CD4-positive, alpha-beta T cell (primary cell): ENCODE measurements at places on chromosomes 11 and 22. TPM values are rescaled to one million over a fixed set of nuclear protein-coding genes. Genes with fewer than 3 reads are reported as not detected.

GRCh38 chr11:25449091-25449490 is 882.8 kb upstream of the ANO3 start:
- DNase-seq: no peak

DNA sequence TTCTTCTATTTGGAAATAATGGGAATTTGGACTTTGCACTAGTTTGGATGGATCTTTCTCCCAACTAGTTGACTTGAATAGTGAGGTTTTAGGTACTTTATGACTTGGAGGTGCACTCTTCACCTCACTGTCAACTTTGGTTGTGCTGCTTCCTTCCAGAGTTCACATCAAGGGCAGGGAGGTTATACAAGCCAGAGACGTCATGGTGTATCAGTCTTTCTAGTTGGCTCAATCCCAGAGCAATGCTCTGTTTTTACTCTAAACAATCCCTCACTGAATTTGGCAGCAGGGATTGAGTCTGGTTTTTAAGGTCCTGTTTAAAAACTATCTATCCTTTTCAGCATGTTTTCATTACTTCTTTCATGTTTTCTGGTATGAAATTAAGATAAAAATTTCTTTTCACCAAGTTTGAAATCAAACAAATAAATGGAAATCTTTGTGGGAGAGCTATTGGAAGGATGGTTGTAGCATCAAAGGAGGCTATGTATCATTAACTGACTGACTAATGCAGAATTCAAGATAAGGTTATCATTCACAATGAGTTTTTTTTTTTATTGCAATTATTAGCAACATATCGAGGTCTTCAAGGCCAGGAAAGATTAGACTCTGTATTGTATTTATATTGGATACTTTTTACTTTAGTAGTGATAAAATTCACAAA is 28.0 kb upstream of the ZBED5 start:
- no peak for DNase-seq

- DNase-seq: no peak
These were observed 23.7 kb downstream of the HTR3B start for GRCh38 chr11:113928311-113928710.

DNA sequence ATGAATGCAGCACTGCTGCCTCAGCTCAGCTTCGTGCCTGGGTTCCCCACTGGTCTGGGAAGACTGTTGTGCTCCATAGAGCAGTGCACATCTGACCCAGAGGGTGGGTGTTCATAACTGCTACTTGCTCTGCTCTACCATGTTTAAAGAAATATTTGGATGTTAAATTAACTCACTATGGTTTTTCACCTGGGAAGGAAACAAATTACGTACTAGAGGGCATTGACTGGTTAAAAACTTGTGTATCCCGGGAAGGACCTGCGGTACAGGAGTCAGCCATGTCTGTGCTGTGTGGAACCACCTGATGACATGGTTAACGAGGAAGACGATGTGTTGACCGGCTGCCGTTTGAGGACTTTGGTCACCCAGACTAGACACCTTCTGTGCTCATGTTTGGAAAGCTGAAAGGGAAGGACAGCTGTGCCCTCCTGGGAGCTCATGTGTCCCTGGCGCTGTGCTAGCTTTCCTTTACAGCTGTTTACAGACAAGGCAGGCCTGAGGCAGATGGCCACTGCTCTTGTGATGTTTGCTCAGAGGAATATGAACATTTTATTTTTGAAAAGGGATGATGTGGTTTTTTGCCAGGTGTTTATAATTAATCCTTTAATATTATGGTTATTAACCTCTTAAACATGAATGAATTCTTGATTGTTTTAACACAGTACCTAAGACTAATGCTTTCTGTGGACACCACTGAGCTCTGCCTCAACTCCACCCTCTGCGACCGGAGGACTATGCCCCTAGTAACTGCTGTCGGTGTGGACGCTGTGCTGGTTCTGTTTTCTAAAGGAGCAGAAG is 14.3 kb upstream of the AIFM3 start:
- DNase-seq: no peak

DNA sequence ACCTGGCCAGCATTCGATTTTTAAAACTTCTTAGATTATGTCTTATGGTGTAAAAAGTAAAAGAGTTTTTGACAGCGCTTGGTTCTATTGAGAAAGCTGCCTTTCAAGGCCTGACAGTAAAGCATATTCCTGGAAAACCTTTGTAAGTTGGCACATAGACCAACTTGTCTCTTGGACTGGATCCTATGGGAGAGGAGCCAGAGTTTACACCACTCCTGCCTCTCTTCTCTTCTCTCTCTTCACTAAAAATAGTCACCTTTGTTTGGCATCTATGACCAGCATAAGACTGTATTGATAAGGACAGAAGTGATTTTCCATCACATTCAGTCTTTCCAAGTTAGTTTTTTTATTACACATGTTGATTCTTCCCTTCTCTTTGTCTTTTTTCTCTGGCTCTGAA is 33.7 kb downstream of the CSRP3 start:
- DNase-seq: no peak

GRCh38 chr11:57335343-57336110 is at the start of gene SSRP1:
Gene SSRP1 (minus strand): TSS chr11:57335892. CDS start chr11:57335121, 771 bp downstream.
- peak; percentile 87 for DNase-seq

GRCh38 chr11:114883472-114883871 is 205.1 kb downstream of the NXPE2 start:
- DNase-seq: no peak

DNA sequence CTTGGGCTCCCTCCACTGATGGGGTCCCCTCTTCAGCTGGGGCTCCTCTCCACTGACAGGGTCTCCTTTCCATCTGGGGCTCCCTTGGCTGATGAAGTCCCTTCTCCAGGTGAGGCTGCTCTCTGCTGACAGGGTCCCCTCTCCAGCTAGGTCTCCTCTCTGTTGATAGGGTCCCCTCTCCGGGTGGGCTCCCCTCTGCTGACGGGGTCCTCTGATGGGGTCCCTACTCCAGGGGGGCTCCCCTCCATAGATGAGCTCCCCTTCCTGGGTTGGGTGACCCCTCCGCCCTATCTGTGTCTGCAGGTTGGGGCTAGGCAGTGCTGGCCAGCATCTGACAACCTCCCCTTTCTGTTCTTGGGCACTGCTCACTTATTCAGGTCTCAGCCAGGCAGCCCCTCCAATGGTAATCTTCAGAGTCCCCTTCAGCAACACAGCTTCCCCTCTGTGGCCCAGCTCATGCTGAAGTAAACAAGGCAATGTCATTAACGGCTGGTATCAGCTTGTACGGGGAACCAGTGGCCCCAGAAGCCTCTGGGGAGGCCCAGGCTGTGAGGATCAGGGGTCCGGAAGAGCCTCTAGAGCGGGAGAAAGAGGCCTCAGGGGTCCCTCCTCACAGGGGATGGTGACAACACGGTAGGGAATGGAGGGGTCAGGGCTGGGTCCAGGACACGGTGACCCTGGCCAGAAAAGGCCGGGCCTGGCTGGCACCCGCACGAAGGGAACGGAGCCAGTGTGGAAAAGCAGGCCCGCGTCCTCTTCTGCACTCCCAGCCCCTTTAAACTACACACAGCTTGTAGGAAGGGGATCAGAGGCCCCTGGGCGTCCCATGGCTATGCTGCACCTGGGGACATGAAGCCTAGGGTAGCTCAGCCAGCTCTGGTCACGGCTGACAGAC is 9.6 kb upstream of the CD81 start:
- no peak for DNase-seq

DNA sequence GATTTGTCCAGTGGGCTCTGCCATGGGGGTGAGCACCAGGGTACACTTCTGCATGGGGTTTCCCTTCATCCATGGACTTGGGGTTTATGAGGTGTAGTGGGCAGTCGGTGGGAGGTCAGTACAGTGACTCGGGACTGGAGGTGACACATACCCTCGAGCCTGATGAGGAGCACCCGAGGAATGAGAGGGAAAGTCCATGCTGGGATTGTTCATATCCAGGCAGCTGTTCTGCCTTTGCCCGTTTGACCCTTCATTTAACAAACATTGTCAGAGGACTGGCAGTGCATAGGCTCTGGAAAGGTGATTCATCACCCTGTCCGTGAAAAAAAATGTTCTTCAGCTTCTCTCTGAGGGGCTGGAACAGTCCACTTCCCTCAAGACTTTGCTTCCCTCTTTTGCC is 2.7 kb downstream of the NAV2 start:
- no peak for DNase-seq

DNA sequence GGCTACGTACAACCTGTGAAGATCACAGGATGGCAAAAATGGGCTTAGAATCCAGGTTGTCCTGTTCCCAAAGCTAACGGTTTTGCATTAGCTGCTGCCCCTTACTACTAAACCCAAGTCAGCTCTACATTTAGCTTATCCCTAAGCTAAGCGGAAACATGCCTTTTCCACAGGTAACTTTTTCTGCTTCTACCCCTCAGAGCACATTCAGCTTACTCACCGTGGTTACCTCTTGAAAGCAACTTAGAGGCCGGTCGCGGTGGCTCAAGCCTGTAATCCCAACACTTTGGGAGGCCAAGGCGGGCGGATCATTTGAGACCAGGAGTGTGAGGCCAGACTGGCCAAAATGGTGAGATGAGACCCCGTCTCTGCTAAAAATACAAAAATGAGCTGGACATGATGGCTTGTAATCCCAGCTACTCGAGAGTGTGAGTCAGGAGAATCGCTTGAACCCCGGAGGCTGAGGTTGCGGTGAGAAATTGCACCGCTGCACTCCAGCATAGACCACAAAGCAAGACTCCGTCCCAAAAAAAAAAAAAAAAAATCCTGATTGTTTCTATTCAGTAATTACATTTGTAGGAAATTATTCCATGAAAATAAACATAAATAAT is 790 bp upstream of the TMEM41B start:
- DNase-seq: no peak

DNA sequence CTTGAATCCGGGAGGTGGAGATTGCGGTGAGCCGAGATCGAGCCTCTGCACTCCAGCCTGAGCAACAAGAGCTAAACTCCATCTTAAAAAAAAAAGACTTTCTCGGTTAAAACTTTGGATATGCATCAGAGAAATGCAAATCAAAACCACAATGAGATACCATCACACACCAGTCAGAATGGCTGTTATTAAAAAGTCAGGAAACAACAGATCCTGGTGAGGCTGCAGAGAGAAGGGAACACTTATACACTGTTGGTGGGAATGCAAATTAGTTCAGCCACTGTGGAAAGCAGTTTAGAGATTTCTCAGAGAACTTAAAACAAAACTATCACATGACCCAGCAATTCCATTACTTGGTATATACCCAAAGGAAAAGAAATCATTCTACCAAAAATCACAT is 619.4 kb upstream of the KIRREL3 start:
- DNase-seq: no peak

GRCh38 chr11:62673196-62673525 is 1.1 kb upstream of the LBHD1 start:
- DNase-seq: no peak

DNA sequence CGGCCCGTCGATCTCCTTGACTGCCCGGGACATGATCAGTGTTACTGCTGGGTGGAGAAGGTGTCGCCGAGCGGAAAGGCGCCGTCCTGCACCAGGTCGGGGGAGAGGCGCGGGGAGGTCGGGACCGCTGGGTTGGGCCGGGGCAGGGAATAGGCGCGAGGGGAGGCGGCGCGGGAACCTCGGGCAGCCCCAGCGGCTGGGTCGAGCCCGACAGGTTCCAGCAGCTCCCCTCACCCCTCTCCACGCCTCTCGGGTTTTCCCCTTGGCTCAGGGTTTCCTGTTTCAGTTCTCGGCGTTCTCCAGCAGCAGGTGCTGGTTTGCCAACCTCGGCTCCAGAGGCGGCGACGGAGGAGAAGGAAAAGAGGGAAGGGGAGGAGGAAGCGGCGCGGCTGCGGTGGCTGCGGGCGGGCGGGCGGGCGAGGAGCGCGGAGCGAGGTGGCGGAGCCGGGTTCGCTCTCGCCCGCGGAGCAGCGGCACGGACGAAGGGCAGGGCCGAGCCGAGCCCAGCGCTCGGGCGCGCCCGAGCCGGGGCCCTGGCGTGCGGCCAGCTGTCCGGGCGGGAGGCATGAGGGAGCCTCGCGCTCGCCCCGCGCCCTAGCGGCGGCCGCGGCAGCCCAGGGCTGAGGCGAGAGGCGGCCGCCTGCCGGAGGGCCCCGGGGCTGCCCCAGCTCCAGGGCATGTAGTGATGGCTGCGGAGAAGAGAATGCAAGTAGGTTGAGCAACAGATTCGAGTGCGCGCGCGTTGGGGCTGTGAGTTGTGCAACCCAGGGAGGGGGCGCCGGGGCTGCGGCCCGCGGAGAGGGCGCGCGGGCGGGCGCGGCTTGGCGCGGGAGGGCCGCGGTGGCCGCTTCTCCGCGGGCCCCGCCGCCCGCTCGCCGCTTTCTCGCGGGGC is at the start of gene ZC3H12C:
ZC3H12C (plus strand) TSS at position 878 of the 892 bp plus-strand sequence. CDS start 20 bp downstream, outside the sequence.
- DNase-seq: no peak

- no peak for DNase-seq
These were observed 97.8 kb downstream of the MYO18B start for GRCh38 chr22:25839755-25840154.

DNA sequence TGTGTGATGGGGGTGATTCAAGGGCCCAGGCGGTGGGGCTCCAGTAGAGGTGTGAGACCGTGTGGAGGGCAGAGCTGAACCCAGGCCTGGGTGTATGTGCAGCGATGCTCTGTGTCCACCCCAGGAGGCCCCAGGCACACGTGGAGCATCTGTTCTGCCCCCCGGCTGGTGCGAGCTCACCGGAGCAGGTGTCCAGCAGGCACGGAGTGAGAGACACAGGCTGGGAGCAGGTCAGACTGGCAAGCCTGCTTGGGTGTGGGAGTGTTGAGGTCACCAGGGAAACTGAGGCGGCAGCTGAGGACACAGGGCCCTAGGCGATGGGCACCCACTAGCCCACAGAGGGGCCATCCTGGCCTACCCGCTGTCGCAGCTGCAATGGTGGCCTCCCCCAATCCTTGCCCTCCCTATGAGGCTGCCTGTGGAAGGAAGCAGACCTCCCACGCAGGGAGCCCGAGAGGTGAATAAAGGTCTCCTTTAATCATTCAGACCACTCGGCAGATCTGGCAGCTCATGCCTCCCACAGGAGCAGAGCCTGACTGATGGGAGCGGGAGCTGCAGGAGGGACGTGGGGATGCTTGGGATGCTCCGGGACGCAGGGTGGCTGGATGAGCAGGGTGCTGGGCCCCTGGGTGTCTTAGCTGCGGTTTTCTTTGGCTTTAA is 1165.1 kb downstream of the BRD1 start:
- no peak for DNase-seq

- no peak for DNase-seq
These were observed 422 bp upstream of the LGR4 start for GRCh38 chr11:27473017-27473406.

DNA sequence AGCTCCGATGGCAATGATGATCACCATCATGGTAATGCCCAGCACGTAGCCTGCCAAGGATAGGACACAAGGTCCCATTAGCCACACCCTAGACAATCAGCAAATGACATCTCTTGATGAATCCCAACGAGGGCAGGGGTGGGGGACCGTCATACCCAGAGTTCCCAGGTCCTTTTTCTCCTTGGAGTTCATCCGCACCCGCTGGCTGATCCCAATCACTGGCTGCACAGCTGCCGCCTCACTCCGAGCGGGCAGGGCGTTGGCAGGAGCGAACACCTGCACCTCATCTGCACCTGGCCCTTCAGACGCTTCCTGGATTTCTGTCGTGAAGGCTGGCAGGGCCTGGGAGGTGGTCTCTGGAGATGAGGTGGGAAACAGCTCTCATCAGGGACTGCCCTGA is 2.9 kb downstream of the PIK3IP1 start:
- DNase-seq: no peak

GRCh38 chr11:86717817-86718501 is 45.5 kb upstream of the ME3 start:
- no peak for DNase-seq

OR6T1 gene
- total RNA-seq: not detected

ACTN3 gene
- 0.22 TPM for total RNA-seq

APOA5 gene
- not detected for total RNA-seq

OSM gene
- total RNA-seq: 16.7 TPM

CRYBB3 gene
- not detected for total RNA-seq

CLDN5 gene
- total RNA-seq: not detected

GLYAT gene
- total RNA-seq: not detected

UBE2L6 gene
- 36.2 TPM for total RNA-seq

OR52E2 gene
- not detected for total RNA-seq

IGLL1 gene
- total RNA-seq: not detected

RFPL2 gene
- total RNA-seq: 0.30 TPM

VWA5A gene
- 5.1 TPM for total RNA-seq
